CD4-positive, alpha-beta T cell (primary cell): ENCODE measurements at places on chromosomes 1 and 21.
A peak's percentile ranks its signal among the peaks of the same experiment; 100 is the strongest.

DNA sequence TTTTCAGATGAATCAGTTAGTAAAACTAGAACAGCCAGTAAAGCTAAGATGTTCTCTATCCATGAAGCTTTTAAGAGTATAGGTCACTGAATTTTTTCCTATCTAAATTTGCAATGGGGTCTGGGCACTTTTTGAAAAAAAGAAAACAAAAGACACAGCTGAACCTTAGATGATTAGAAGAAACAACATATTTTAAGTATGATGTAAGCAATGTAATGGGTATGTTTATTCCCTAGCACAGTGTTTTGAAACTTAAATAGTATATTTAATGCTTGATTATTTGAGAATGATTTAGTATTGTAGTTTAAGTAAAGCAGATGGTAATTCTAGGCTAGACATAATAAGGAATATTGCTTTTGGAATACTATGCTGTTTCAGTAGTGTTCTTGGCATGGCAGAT is 36.2 kb downstream of the KCTD3 start:
- DNase-seq = no peak

- no peak for DNase-seq
Measured at GRCh38 chr1:43970502-43970901, 692 bp downstream of the DPH2 start.

DNA sequence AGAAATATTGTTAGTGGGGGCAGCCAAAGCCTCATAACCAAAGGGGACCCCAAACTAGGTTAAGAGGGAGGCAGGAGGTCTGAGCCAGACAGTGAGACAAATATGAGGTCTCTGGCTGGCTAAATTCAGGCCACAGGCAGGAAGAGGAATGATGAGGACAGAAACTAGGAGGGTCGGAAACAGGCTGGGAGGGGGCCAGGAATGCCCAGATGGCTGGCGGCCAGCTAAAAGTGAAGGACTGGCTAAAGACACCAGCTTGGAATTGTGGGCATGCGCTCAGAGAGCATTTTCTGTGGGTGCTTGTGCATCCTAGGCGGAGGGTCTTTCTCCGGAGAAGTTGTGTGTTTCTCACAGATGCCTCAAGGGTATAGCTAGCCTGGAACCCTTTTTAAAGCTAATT is 77.0 kb downstream of the PGM1 start:
- DNase-seq = no peak

- no peak for DNase-seq
Measured at GRCh38 chr1:7469255-7469938, 301.7 kb upstream of the VAMP3 start.

DNA sequence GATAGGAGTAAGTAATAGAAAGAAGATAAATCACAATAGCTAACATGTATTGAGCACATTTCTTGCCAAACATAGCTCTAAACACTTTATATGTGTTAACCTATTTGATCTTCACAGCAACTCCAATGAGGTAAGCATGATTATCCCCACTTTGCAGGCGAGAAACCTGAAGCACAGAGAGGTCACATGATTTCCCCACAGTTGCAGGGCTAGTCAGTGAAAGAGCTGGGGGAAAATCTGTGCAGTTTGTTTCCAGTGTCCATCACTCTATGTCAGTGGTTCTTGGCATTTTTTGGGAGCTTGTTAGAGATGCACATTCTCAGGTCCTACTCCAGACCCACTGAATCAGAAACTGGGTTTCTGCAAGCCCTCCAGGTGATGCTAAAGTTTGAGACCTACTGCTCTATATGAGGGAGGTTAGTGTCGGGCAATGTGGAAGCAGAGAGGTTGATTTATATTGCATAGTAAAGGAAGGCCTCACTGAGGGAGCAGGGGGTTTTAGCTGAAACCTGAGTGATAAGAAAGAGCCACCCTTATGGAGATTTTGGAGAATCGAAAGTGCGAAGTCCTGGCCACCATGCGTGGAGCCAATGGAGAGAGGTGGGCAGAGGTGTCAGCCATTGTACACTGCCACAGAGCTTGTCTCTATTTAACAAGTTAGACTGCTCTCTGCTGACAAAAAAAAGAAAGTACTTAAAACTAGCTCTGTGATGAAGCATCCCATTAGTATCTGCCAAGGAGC is 20.9 kb downstream of the MCOLN3 start:
- DNase-seq = no peak

DNA sequence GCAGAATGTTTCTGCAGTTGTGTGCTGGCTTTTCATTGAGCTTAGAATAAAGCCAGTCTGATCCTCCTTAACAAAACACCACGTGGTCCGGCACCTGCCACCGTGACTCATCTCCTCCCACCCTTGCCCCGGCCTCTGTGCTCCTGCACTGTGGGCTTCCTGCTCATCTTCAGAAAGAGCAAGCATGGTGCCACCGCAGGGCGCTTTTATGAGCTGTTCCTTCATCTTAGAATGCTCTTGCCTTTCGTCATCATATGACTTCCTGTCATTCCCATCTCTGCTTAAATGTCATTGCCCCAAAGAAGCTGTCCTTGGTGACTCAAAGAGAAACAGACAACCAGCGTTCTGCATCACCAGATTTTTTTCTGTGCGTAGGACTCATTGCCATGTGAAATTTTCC is 117.8 kb downstream of the HHAT start:
- DNase-seq = peak; percentile 24

GRCh38 chr1:198156111-198156744 is 570 bp upstream of the NEK7 start:
- peak; percentile 89 for DNase-seq

GRCh38 chr1:233114159-233114558 is 163.7 kb downstream of the NTPCR start:
- DNase-seq = no peak

GRCh38 chr1:54126271-54126815 is 26.5 kb downstream of the CDCP2 start:
- no peak for DNase-seq

DNA sequence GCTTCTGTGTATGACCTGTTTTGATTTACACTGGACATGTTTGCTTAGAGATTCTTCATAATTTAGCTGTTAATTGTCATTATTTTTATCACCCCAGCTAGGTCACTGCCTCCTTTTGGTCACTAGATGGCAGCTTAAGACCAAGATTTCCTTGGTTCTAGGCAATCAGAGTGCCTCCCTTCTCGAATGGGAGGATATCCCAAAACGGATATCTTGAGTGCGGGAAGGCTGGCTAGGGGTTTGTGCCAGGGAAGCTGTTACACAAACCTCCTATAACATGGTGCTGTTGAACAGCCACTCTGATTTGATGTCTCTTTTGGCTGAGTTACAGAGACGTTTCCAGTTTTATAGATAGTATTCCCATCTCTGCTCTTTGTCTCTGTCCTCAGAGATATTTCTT is 283.5 kb downstream of the S1PR1 start:
- DNase-seq = no peak

DNA sequence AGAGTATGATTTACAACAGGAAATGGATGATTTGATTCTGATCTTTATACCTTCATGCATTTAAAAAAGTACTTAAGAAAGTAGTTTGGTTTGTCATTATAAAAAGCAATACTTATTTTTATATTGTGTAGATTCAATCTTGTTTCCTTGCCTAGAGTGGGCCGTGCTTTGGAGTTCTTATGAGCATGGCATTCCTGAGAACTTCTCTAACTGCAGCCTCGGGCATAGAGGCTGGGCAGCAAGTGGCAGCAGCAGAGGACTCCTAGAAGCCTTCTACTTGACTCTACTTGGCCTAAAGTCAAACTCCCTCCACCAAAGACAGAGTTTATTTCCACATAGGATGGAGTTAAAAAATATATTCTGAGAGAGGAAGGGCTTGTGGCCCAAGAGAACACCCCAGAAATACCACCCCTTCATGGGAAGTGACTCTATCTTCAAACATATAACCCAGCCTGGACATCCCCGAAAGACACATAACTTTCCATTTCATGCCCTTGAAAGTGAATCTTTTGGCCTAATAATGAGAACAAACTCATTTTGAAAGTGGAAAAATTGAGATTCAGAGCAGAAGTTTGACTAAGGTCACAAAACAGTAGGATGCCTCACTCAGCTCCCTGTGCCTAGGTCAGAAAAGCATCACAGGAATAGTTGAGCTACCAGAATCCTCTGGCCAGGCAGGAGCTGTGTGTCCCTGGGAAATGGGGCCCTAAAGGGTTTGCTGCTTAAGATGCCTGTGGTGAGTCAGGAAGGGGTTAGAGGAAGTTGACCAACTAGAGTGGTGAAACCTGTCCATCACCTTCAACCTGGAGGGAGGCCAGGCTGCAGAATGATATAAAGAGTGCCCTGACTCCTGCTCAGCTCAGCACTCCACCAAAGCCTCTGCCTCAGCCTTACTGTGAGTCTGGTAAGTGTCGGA is at the start of gene IVL:
Gene IVL (plus strand): TSS at position 861 of the 916 bp plus-strand sequence. CDS start 1,252 bp downstream, outside the sequence.
- DNase-seq = no peak

GRCh38 chr1:114956570-114956969 is 73.1 kb upstream of the TSHB start:
- DNase-seq = no peak

DNA sequence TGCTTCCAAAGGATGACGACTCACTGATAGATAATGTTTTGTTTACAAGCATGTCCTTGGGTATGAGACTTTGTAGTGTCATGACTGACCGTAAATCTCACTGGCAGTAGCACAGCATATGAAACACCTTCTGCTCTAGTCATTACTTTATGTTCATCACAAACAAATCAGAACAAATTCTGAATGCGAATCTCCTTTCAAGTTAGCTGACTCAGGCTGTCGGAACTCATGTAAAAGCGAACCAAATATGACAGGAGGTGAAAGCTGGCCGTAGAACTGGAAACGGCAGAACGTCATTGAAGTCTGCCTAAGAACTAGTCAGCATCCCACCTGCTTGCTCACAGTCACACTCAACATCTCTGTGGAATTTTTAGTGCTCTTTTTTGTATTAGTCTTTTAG is 143.9 kb downstream of the RGS7 start:
- no peak for DNase-seq

GRCh38 chr1:177620636-177621190 is 349.1 kb downstream of the SEC16B start:
- DNase-seq = no peak

DNA sequence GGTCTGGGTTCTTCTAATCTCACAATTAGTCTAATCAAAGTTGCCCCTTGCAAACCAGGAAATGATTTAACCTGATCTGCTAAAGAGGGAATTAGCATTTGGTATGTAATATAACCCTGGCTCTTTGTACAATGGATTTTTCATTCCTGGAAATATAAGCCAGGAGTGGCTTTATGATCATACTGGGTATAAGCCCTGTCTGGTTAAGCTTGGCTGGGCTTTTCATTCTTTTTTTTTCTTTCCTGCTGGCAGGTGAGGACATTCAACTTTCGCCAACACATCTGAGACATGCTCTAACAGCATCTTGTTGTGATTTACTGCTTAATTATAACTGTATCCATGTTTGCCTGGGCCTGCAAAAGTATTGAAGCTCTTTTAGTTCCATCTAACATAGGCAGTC is 20.4 kb upstream of the SDE2 start:
- no peak for DNase-seq

- DNase-seq = no peak
Measured at GRCh38 chr1:162270016-162270770, 106.5 kb downstream of the SPATA46 start.

DNA sequence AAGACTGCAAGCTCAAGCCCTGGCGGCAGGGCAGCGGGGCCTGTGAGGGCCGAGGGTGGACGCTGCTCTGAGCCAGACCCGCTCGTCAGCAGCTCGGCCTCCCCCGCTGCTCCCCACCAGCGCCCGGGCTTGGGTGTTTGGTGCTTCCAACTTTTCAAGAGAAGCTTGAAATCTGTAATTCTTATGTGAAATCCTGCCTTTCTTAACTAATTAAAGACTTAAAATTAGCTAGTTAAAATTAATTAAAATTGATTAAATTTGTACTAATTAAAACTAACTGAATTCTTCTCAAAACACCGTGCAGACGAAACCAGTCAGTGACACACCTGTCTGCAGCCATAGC is 14.0 kb upstream of the SLC19A1 start:
- no peak for DNase-seq

- DNase-seq = no peak
Measured at GRCh38 chr1:38814444-38814983, 45.1 kb downstream of the RRAGC start.

DNA sequence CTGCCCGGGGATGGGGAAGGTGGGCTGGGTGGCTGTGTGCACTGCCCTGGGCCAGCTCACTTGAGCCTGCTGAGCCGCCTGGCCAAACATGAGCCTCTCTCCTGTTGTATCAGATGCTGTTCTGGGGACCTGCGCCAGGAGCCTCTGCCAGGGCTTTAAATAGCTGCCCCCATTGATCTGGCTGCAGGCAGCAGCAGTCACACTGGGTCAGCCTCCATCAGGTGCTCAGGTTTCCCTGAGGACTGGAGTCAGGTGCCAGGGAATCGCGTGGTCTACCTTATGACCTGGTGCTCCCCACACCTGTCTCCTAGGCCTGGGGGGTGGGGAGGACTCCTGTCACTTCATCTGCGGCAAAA is 700 bp upstream of the CCDC28B start:
- no peak for DNase-seq

- no peak for DNase-seq
Measured at GRCh38 chr21:38816400-38816977, 10.8 kb downstream of the ETS2 start.

- DNase-seq = no peak
Measured at GRCh38 chr1:72023063-72023930, 259.0 kb downstream of the NEGR1 start.

DNA sequence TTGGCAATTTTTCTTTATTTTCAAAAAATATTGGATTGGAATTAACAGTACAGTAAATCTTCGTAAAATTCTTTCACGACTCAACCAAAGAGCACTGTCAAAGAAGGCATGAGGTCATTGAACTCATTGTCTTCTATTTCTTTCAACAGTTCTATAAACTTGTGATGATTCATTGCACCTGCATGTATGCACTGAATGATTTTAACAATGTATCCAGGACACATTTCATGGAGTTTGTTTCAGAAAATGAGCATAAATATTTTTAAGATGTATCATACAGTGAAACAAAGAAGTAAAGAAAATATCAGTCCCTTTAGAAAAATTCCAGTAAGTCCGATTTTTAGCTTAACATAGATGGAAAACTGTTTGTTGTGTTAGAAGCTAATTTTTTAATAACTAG is 33.6 kb upstream of the CD34 start:
- DNase-seq = no peak

DNA sequence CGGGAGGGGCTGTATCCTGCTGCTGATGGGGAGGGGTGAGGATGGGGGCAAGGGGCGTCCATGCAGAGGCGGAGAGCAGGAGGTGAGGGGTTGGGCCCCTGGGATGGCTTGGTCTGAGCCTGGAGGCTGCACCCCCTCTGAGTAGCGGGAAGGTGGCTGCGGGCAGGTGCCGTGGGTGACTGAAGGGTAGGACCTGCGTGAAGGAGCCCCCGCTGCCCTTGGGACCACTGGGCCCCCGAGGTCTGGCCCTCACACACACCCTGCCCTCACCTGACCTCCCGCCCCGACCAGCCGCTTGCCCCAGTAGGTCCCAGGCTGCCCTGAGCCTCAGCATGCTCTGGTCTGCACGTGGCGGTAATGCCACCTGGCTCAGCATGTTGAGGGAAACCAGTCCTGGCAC is 12.8 kb upstream of the SKI start:
- no peak for DNase-seq

GRCh38 chr1:180898441-180899219 is 14.1 kb upstream of the KIAA1614 start:
- DNase-seq = no peak

- DNase-seq = no peak
Measured at GRCh38 chr1:154862907-154863306, 7.2 kb downstream of the KCNN3 start.
